Breast epithelium (tissue), 4 donors: ENCODE measurements at places on chromosomes 3 and 15.

DNA sequence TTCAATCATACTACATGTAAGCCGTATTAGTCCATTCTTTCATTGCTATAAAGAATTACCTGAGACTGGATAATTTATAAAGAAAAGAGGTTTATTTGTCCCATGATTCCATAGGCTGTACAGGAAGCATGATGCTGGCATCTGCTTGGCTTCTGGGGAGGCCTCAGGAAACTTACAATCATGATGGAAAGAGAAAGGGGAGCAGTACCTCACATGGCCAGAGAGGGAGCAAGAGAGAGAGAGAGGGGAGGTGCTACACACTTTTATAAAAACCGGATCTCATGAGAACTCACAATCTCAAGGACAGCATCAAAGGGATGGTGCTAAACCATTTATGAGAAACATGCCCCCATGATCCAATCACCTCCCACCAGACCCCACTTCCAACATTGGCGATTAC lies 14.3 kb upstream of the CLASP2 start:
- no peak overlapping the region for H3K27ac ChIP-seq
- H3K36me3 ChIP-seq: no peaks in the 10 kb centered on the region
- no peaks in the 10 kb centered on the region for H3K4me1 ChIP-seq

GRCh38 chr15:47756872-47757271 lies 39.6 kb downstream of the SEMA6D start:
- H3K36me3 ChIP-seq: no peaks in the 10 kb centered on the region
- no peaks in the 10 kb centered on the region for H3K27me3 ChIP-seq
- no peaks in the 10 kb centered on the region for H3K4me1 ChIP-seq
- no peak overlapping the region for H3K27ac ChIP-seq

GRCh38 chr3:125141596-125142419 lies 70.7 kb downstream of the SLC12A8 start:
- H3K4me1 ChIP-seq: no peaks in the 10 kb centered on the region
- H3K4me3 ChIP-seq: peak overlapping the region; percentile 76
- peak; percentile 68 for DNase-seq
- H3K27ac ChIP-seq: peak overlapping the region; percentile 50

DNA sequence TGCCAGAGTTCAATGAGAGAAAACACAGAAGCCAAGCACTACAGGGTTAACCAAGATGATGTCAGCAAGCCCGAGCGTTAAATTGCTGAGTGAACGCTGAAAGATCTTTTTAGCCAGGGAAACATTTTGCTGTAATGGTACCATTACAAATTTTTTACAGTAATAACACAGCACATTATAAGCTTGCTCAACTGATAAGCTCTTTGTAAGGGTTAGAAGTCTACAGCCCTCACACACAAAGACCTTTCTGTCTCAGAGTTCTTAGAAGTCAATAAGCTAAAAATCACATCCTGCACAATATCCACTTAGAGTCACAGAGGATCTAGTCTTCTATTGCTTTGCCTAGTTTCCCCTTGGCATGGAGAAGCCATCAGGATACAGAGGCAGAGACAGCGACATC lies 29.9 kb downstream of the CHSY1 start:
- H3K27ac ChIP-seq: no peak overlapping the region
- H3K27me3 ChIP-seq: no peaks in the 10 kb centered on the region
- peaks cover 7% of the 10 kb centered on the region for H3K4me1 ChIP-seq
- H3K36me3 ChIP-seq: no peaks in the 10 kb centered on the region
- DNase-seq: no peak
- H3K4me3 ChIP-seq: no peak overlapping the region

- no peaks in the 10 kb centered on the region for H3K4me1 ChIP-seq
- no peaks in the 10 kb centered on the region for H3K36me3 ChIP-seq
- H3K4me3 ChIP-seq: no peak overlapping the region
- H3K27me3 ChIP-seq: no peaks in the 10 kb centered on the region
- DNase-seq: no peak
- H3K27ac ChIP-seq: no peak overlapping the region
These were observed 66.2 kb downstream of the TAFA4 start for GRCh38 chr3:68866157-68866556.
